ENCODE measurements at places on chromosomes 3 and 15.

DNA sequence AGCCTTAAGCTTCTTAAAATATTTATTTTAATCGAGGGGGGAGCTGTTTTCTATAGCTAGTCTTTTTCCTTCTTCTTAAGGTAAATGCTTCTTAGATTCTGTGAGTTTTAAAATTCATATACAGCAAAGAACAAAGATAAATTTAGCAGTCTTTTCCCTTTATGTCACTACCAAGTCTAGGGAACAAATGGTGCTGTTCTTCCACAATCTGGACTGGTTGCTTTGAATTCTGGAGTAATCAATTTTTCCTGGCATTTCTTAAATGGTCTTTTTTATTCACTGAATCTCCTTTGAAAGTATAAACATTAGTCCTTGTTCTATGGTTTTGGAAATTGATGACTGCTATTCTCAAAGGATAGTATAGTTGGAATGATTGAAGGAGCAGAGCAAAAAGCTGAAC lies 82.8 kb downstream of the CHL1 start:
- DNase-seq = no peak

- no peak for DNase-seq
Measured at GRCh38 chr15:55108448-55108847, 88.3 kb downstream of the RSL24D1 start.

- no peak for DNase-seq
Measured at GRCh38 chr15:31273258-31273941, 53.2 kb upstream of the KLF13 start.

GRCh38 chr3:58039601-58040000 lies 31.4 kb downstream of the FLNB start:
- DNase-seq = no peak

GRCh38 chr3:101351829-101352228 lies 31.5 kb upstream of the IMPG2 start:
- no peak for DNase-seq

DNA sequence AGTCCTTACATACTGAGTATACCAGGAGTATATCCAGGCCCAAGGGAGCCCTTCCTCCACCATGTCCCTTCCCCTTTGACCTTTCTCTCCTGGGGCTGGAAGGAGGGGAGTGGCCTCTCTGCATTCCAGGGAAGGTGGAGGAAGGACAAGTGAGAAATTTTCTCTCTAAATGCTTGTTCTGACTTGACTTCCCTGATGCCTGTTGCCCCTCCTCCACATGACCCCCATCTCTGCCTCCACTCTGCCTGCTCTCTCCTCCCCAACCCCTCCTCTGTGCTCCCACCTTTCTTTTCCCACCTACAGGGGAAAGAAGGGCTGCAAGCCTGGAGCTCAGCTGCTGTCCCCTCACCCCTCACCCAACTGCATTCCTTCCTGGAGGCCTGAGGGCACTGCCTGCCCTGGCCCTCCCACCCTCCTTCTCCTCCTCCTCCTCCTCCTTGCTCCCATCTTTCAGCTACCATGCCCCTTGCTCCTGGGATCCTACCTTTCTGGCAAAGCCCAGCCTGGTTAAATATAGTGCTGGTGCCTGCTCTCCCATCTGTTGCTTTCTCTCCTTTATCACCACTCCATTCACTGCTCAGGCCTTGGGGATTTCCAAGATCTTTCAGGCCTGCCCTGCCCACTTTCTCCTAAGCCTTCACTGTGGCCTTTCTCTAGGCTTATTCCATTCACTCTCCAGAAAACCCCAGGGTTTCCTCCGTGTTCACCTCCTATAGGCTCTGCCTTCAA lies 8.5 kb upstream of the DAG1 start:
- DNase-seq = no peak

DNA sequence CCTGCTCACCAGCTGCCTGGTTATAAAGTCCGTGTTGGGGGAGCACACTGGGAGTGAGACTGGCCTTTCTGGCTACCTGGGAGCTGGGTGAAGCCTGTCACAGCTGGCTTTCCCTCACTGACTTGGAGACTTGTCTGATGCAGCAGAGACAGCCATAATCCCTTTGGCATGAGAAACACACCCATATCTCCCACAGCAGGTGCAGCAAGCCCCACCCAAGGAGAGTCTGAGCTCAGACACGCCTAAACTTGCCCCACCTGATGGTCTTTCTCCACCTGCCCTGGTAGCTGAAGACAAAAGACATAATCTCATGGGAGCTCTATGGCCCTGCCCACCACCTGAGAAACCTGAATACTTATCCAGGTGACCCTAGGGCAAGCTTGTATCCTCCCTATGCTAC lies 54.8 kb downstream of the NMD3 start:
- DNase-seq = peak; percentile 26

DNA sequence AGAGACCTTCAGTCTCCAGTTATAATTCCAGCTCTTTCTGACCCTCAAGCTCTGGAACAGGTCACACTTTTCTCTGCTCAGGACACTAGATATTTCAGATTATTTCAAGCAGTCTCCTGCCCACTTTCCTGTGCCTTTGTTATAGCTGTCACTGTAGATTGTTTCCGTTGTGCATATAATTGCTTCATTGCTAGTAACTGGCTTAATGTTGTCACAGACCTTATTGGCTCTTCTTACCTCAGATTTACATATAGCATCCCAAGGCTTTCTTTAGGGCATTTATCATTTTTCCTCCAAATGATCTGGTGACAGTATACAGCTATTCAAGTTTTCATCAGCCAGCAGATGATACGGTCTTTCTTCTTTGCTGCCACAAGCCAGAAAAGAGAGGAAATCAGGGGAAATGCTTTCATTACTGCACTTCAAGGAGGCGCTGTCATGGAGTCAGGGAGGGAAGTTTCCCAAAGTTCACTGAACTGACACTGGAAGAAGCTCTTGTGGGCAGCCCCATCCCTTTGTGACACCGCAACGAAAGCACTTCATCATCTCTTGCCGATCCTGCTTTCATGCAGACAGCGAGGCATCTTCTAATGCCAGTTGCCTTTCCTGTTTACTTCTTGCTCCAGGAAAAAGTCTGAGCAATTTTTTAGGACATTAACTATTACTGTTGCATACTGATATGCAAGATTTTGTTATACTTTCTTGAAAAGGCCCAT lies 181.9 kb downstream of the CDIN1 start:
- no peak for DNase-seq

DNA sequence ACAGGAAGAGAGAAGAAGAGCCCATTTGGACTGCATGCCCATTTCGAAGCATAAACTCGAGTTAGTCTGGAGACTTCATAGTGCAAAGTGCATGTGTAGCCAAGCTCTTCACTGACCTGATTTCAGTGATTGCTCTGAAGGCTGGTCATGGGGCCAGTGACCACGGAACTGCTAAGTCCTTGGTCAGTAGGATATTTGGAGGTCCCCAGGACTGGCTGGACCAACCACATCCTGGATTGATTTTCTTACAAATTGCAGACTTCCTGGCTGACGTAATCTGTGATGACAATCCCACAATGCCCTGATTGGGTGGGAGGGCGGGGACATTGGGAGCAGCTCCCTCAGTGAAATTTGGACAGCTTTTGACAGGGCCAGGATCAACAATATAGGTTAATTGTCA lies 233.4 kb downstream of the CACNA2D3 start:
- no peak for DNase-seq

- DNase-seq = no peak
Measured at GRCh38 chr3:31213869-31214486, 318.7 kb upstream of the STT3B start.

DNA sequence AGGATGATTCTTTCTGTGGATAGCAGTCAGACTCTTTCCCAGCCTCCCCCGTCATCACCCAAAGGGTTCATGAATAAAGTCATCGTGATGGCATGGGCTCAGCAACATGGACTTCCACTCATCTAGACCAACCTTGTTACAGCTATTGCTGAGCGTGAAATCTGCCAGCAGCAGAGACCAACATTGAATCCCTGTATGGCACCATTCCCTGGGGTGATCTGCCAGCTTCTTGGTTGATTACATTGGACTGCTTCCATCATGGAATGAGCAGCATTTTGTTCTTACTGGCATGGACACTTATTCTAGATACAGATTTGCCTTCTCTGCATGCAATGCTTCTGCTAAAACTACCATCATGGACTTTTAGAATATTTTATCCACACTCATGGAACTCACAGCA lies 195.6 kb upstream of the AZI2 start:
- no peak for DNase-seq

- peak; percentile 62 for DNase-seq
Measured at GRCh38 chr3:18237251-18238005, 187.7 kb downstream of the SATB1 start.

- no peak for DNase-seq
Measured at GRCh38 chr3:48566401-48566760, 2.8 kb upstream of the UCN2 start.

DNA sequence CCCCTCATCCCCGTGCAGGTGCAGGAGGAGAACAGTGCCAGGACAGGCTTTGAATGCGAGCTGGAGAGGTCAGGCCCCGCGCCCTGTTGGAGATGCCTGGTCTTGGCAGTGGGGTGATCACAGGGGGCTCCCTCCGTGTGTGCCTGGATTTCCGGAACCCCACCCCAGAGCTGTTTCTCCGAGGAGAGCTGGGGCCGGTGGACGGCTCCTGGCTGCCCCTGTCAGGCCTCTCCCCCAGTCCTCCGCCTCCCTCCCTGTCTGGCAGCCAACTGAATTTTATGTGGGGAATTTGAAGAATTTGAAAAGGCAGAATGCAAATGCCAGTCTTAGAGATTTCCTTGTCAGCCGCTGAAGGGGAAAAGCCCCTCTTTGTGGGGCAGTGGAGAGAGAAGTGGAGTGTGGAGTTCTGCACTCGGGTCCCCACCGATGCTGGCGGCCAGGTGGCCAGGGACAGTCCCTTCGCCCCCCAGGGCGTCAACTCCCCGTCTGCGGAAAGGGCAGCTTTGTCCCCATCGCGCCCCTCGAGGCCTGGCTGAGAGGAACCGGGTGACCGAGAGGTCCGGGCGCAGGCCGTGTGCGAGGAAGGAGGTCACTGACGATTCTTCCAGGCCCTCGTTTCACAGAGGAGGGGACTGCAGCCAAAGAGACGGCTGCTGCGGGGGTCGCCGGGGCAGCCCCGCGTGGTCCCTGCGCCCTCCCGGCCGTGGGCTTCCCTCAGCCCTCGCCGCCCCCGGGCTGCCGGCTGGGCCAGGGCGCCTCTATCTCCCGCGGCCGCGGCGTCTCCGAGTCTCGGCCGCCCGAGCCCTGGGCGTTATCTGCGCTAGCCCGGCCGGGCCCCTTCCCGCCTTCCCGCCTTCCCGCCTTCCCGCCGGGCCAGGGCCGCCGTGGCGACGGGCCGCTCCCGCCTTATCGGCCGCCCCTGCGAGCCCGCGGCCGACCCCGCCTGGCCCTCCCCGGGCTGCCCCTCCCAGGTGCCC lies 56.0 kb upstream of the LCTL start:
- DNase-seq = no peak

GRCh38 chr3:13189639-13190377 lies 116.6 kb upstream of the IQSEC1 start:
- no peak for DNase-seq

- no peak for DNase-seq
Measured at GRCh38 chr3:184381261-184382224, 1.7 kb downstream of the CHRD start.

- no peak for DNase-seq
Measured at GRCh38 chr3:153160451-153161137, 1.4 kb upstream of the RAP2B start.

DNA sequence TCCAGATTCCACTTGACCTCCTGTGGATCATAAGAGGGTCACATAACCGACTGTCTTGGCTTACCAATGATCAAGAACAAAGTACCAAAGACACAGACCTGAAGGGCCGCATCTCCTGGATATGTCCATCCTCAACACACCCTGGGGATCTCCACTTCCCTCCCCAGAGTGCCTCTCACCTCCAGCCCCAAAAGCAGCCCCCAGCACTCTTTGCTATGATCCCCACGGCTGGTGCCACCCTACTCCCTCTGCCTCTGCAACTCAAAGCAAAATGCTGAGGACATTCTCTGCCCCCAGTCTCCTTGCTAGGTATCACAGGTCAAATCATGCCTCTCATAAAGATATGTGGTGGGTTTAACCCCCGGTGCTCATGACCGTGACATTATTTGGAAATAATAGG lies 32.7 kb downstream of the SLCO2A1 start:
- no peak for DNase-seq

DNA sequence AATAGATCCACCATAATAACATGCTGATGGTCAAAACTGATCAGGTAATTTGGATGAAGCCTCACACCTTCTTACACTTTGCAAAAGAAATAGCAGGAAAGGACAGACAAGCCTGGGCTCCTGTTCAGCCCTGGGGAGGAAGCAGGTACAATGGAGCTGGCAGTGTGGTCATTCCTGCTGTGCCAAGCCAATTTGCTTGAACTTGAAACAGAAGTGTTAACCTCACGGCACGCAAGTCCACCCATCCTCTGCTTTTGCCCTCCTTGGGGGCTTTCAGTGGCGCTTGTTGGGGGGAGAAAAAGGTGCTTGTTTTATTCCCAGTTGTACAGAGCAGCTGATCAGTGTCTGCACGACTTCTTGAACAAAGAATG lies 36.8 kb upstream of the RFTN1 start:
- no peak for DNase-seq

DNA sequence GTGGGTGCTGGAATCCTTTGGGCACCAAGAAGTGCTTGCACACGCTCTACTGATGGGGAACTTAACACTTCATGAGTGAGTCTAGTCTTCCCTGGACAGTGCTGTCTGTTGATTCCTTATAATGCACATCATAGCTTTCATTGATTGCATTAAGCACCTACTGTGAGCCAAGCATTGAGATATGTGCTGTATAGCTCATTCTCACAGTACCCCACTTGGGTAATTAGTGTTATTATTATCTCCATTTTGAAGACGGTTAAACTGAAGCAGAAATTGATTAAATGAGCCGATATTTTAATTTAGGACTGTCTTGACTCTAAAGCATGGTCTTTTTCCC lies 504 bp upstream of the PDHB start:
- no peak for DNase-seq

GRCh38 chr3:51389423-51390183 lies 1.5 kb upstream of the RBM15B start:
- no peak for DNase-seq

- DNase-seq = no peak
Measured at GRCh38 chr15:66359740-66360139, 3.3 kb upstream of the TIPIN start.

- DNase-seq = no peak
Measured at GRCh38 chr3:66076861-66077470, 38.2 kb upstream of the MAGI1 start.

GRCh38 chr15:89693696-89694095 lies 3.1 kb downstream of the WDR93 start:
- DNase-seq = no peak

DNA sequence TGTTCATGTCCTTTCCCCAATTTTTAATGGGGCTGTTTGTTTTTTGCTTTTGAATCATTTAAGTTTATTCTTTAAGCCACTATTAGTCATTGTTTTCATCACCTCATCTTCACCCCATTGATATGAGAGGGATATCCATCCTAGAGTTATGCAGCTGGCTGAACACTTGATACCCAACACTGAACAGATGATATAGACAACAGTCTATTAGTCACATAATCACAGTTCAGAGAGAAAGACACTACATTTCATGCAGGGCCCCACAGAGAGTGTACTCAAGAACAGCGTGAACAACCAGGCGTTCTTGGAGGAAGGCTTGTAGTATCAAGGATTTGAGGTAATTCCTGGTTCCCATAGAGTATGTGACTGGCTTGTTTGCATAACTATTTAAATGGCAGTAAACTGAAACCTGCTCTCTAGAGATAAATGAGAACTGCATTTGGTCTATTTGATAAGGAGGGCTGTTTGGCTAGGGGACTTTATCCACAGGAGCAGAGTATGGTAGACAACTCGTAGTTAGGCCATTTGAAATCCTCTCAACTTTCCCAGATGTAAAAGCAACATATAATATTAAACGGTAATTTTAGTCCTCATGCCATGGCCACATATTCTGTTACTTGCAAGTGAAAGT lies 618.7 kb downstream of the SI start:
- no peak for DNase-seq

All from NCI-H1436 treated with DMSO at 0.1 percent for 48 hours (cell line).